BE2C (cell line): ENCODE measurements at places on chromosomes 11 and 22.

DNA sequence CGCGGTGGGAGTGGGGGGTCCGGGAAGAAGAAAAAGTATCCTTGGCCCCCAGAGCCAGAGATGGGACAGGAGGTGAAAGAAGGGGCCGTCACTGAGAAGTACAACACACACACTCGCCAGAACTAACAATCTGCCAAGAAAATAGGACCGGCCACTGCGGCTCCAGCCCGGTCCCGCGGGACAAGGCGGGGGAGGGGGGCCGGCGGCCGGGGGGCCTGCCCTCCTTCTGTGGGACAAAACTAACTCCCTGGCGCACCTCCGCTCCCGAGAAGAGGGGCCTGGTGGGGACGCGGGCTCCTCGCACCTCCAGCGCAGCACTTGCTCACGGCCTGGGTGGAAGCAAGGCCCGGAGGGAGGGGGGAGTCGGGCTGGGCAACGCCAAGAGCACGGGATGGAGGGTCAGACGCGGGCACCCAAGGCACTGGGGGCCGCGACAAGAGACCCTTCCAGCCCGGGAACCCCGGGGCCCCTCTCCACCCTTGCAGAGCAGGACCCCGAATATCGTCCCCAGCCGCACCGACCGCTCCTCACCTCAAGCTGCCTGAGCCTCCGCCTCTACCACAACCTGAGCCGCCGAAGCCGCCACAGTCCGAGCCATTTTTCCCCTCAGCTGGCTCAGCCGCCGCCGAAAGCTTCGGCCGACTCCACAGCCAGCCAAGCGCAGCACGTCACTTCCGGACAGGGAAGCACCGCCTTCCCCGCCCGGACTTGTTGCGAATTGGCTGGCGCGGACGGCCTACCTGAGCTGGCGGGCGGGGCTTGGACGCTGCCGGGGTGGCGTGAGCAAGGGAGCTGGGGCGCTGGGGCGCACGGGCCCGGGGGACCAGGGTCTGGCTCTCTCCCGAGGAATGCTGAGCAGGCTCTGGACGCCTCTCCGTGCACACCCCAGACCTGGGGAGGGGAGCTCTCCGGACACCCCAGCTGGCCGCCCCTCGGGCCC lies at the start of gene PIK3C2A:
TSS of gene PIK3C2A (minus strand) at position 670 of the 940 bp plus-strand sequence. CDS start 38,245 bp downstream, outside the sequence.
- peak; percentile 89 for DNase-seq

DNA sequence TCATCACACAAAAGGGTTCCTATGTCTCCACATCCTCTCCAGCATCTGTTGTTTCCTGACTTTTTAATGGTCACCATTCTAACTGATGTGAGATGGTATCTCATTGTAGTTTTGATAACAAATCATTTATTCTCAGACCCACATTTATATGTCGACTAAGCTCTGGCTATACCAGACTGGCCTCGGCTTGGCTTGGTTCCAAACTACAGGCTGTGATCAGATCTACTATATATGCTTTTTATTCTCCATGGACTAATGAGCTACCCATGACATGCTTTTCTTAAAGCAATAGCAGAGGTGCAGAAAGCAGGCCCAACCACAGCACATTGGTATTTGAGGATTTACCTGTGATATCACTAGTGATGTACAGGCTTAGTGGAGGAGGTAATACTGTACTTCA lies 139.8 kb upstream of the PGR start:
- DNase-seq, result no peak

- DNase-seq, result no peak
These were observed 229.2 kb upstream of the B3GAT1 start for GRCh38 chr11:134640971-134641968.

DNA sequence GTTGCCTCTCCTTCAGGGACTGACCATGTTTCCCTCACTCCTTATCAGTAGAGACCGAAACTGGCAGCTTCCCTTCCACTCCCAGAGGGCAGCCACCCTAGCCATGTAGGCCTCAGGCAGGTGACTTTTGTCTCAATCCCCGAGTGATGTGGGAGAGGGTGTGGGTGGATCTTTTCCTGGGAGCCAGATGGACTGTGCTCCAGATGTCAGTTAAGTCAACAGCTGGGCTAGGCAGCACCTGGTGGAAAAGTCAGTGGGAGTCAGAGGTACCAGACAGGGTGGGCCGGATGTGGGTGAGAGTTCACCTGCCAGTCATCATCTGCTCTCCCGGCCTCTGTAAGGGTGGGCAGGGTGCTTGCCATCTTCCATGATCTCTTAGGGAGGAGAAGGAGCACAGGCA lies 1.9 kb downstream of the BANF1 start:
- no peak for DNase-seq

DNA sequence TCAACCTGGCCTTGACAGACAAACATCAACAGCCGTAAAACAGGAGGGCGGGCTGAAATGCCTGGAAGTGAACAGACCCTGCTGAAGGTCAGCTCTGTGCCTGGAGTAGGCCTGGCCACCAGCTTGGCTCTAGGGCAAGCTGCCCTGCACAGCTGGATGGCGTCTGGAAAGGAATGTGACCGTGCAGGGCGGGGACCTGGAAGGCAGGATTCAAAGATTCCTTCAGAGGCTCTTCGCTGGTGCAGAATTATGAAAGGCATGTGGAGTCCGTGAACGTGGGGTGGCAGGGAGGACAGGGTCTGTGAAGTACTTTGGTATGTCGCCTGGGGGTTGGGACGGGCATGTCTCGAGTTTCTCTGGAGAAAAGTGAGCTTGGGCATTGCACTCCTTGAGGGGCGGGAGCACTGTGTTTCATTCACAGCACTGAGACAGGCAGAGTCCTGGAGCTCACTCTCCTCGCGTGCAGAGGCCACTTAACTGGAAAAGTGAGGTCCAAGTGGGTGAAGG lies 1.5 kb downstream of the EHD1 start:
- no peak for DNase-seq

- peak; percentile 77 for DNase-seq
These were observed 27.6 kb downstream of the RIBC2 start for GRCh38 chr22:45441138-45441537.
